ENCODE measurements at places on chromosomes 6 and 20.

DNA sequence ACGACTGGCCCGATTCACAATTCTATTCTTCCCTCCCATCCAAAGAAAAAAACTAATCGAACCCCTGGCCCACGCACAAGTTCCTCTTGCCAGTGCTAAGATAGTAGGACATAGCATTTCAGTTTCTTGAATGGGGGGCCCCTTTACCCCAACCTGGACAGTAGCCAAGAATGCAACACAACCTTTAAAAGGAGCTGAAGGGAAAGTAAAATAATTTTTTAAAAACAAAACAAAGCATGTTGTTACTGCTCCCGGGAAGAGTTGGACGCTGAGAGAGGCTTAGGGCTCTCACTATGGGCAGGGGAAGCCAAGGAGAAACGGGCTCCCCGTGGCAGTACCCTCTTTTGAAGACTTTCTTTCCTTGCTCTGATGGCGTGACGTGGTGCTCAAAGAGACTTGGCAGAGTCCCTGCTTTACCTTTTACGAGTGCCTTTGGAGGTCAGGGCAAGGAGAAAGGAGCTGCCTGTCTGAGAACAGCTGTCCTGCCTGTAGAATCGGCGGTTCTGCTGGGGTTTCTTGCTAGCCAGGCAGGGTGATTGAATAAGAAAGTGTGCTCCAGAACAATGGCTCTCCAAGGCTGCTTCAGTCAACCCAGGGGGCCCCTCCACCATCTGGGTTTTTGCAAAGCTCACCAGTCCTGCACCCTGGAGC lies 5.8 kb downstream of the TFAP2C start:
- DNase-seq = no peak

DNA sequence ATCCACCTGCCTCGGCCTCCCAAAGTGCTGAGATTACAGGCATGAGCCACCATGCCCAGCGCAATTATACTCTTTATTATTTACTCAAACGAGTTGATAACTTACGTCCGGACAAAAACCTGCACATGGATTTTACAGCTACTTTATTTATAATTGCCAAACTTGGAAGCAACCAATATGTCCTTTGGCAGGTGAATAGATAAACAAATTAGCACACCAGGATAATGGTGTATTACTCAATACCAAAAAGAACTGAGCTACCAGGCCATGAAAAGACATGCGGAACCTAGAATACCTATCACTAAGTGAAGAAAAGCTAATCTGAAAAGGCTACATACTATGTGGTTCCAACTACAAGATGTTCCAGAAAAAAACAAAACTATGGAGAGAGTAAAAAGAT lies 168.1 kb downstream of the ASCC3 start:
- DNase-seq = no peak

- no peak for DNase-seq
These were observed 158.8 kb downstream of the JARID2 start for GRCh38 chr6:15404685-15404980.

DNA sequence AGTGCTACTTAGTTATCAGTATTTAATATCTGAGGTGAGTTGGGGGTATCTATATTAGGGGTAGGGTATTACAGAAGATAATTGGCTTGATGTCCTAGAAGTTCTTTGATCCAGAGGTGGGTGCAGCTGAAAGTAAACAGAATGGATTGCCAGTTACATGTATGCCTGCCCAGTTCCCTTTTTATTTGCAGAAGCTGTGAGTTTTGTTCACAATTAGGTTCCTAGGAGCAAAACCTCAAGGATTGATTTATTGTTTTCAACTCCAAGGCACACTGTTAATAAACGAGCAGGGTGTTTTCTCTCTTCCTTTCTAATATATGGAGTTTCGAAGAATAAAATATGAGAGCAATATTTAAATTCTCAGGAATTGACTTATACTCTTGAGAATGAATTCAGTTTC lies 129.0 kb downstream of the SULF2 start:
- no peak for DNase-seq

DNA sequence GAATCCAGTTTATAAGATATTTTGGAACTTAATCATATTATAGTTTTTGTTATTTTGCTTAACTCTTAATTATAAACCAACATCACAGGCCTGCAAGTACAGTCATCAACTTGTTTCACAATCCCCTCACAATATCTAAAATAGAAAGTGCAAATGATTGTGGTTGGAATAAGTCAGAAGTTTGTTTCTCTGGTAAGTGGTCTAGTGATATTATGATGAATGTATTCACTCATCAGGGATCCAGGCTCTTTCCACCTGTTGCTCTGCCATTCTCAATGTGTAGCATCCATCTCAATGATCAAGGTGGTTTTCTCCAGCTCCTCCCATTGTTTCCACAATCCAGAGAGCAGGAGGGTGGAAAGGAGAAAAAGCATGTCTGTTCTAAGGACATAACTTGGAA lies 54.2 kb downstream of the OPN5 start:
- no peak for DNase-seq
